ENCODE measurements at places on chromosomes 12 and 14. TPM values are rescaled to one million over a fixed set of nuclear protein-coding genes. Genes with fewer than 3 reads are reported as not detected.

DNA sequence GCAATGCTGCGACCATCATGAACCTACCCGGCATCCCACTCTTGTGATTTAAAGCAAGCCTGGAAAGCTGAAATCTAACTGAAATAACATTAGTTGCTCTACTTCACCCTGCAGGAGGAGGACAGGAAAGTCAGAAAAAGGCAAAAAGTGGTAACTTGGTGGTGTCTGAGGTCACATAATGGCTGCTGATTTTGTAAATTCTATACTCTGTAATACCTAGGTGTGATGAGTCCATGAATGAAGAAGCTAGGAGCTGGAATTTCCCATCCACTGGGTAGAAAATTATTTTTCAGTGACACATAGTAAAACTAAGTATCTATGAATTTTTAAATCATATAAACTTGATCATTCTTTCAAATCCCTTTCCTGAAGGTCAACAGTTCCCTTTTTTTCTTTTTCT is 183.8 kb downstream of the FOXN3 start:
- DNase-seq = no peak

The DCN gene
- 16.2 TPM for total RNA-seq

The NOC4L gene
- total RNA-seq = 23.2 TPM

The INHBC gene
- total RNA-seq = not detected

DNA sequence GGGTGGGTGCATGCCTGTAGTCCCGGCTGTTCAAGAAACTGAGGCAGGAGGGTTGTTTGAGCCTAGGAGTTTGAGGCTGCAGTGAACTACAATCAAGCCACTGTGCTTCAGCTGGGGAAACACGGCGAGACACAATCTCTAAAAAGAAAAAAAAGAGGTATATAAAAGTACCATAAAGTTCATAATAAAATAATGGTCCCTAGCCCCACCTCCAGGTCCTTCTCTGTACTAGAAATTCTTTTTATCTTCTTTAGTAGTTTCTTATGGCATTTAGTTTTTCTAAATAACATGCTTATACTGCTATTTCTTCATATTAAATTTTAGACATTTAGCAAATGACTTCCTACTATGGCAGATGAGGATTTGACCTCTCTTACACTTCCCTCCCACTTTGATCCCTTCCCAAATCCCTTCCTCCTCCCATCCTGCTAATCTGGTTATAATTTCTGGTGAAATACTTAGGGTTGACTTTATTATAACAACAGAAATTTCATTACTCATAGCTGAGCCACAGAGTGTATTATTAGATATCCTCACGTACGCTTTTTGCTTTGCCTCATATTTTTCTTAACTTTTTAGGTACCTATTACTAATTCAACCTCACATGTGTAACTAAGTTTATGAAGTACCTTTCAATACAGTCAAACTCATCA is 94.7 kb downstream of the SLC41A2 start:
- DNase-seq = no peak

The RAPGEF3 gene
- 24.4 TPM for total RNA-seq

- no peak for DNase-seq
These were observed 4.9 kb downstream of the ATP2B1 start for GRCh38 chr12:89703768-89704167.
